ENCODE measurements at places on chromosomes 6 and 20. TPM values are rescaled to one million over a fixed set of nuclear protein-coding genes. Genes with fewer than 3 reads are reported as not detected.

GRCh38 chr6:41768545-41769308, 11.0 kb downstream of the FRS3 start:
- DNase-seq: no peak

Gene MYCT1
- 0.44 TPM for total RNA-seq

- DNase-seq: no peak
Observed at GRCh38 chr20:4772132-4772531, 50.4 kb downstream of the PRND start.

DNA sequence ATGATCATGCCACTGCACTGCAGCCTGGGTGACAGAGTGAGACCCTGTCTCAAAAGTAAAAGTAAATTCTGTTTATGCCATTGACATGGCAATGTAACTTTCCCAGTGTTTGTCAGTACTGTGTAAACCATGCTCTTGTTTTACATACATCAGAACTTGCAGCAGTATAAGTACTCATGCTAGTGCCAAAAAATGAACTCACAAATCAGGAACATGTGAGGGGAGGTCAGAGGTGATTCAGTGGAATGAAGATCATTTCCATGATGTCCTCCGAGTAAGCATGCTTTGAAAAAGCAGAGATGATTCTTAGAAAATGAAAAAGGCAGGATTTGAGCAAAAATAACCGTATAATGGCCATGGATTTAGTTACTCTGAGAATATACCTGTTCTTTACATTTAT, 81.9 kb downstream of the ANKS1A start:
- no peak for DNase-seq

Gene AIF1
- 54.3 TPM for total RNA-seq
